ENCODE measurements at places on chromosomes 12 and 14.

GRCh38 chr12:38163442-38163801, 153.2 kb upstream of the ALG10B start:
- no peak for DNase-seq

- no peak for DNase-seq
Observed at GRCh38 chr12:82517027-82517426, 158.7 kb downstream of the METTL25 start.

GRCh38 chr14:87638196-87638595, 354.8 kb downstream of the GALC start:
- no peak for DNase-seq

GRCh38 chr12:92259696-92260251, 114.1 kb upstream of the BTG1 start:
- DNase-seq, result no peak

DNA sequence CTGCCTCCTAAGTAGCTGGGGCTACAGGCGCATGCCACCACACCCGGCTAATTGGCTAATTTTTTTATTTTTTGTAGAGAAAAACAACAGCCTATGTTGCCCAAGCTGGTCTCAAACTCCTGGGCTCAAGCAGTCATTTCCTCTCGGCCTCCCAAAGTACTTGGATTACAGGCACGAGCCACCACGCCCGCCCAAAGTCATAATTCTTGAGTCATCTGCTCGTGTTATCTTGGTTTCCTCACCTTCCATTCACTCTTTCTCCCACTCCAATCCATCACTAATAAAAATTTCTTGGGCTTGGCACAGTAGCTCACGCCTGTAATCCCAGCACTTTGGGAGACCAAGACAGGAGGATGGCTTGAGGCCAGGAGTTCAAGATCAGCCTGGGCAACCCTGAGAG, 32.0 kb downstream of the ITGA7 start:
- no peak for DNase-seq

GRCh38 chr14:91303091-91303923, 58.8 kb upstream of the GPR68 start:
- peak; percentile 29 for DNase-seq

- DNase-seq, result no peak
Observed at GRCh38 chr14:39860596-39861228, 428.5 kb upstream of the FBXO33 start.

DNA sequence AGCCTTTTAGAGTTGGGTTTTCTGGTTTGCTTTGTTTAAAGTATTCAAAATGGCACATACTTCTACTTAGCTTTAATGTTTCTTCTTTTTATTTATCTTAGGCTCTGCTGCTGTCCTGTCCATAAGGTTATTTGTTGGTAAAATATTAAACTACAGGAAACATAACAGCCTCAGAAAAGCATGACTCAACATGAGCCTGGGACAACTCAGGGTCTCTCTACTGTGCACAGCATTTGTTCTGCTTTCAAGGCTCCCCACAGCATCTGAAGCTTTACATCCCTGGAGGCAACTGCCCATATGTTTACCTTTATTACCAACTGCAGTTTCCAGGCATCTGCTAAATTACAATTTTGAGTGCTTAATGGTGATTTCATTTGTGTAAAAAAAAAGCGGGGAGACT, 954.2 kb upstream of the FBXO33 start:
- no peak for DNase-seq

Data from NCI-H1436 (cell line).